Iris pigment epithelial cell (primary cell): ENCODE measurements at places on chromosomes 6 and 20.

DNA sequence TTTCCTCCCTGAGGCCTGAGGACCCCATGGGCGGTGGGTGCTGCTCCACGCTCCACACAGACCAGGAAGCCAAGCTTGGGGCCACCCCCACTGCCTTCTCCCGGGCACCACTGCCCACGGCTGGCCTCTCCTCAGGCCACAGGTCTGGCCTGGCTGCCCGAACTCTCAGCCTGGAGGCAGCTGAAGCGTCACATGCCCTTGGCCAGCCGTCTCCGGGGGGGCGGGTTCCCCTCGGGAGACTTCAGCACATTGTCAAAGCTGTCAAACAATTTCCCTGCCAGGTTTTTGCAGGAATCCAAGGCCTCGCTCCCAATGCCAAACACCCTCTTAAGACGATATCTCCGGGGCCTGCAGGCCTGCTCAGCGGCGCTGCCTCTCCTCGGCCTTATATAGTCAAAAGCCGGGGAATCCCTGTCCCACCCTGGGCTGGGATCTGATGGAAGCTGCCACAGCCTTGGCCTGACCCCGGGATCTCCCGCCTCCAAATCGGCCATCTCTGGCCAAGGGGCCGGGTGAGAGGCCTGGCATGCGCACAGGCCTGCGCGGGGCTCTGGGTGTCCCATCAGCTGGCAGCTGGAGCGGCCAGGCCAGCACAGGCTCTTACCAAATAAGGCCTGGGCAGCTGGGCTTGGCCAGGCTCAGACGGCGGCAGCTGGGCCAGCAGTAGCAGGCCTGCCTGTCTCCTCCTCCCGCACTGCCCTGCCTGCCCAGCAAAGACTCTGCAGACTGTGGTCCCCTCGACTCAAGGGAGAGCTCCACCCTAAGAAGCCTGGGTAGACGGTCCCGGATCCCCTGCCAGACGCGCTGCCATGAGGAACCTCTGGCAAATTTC, 49.7 kb downstream of the RBM38 start:
- DNase-seq, result peak; percentile 10

- no peak for DNase-seq
Measured at GRCh38 chr20:13259921-13260320, 38.8 kb downstream of the ISM1 start.

DNA sequence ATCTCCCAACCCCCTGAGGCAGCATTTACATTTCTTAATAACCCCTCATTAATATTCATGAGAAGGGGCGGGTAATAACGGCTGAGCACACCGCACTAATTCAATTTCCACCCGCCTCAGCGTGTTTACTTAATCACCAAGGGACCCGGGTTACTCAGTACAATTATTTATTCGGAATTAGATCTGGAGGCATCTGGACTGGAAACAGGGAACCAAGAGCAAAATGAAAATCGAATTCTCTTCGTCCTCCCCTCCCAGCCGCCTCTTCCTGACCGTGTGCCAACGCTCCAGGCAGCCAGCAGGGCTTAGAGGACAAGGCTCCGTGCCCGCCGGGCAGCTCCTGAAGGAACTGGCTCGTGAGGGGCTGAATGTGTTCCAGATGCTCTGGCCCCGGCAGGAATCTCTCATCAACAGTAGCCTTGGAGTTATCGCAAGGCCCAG, 23.5 kb upstream of the CTNNBL1 start:
- DNase-seq, result no peak

DNA sequence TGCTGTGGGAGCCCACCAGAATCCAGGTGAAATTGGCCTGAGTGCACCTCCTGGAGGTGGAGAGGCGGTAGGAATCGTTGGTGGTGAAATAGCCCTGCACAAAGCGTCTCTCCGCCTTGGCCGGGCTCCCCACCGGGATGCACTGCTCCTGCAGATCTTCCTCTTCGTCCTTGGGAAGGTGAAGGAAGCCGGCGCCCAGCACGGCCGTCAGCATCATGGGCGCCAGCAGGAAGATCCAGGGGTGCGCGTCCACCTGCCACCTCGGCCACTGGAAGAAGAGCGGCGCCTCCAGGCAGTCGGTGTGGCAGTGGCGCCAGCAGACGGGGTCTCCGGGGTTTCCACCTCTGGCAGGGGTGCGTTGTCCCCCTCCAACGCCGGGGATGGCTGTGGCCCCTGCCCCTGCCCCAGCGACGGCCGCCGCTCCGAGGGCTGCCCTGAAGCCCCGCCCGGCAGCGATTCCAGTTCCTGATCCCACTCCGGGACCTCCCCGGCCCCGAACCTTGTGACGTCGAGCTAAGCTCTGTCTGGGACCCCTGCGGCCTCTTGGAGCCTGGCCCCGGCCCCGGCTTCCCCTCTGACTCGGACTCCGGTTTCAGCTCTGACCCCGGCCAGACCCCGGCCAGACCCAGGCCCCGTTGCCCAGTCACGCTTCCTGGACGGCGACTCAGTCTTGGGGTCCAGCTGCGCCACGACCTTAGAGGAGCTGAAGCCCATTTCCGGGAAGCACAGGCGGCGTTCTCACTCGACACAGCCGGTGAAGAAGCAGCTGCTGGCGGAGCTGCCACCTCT, 91.9 kb downstream of the CD164 start:
- DNase-seq, result no peak

DNA sequence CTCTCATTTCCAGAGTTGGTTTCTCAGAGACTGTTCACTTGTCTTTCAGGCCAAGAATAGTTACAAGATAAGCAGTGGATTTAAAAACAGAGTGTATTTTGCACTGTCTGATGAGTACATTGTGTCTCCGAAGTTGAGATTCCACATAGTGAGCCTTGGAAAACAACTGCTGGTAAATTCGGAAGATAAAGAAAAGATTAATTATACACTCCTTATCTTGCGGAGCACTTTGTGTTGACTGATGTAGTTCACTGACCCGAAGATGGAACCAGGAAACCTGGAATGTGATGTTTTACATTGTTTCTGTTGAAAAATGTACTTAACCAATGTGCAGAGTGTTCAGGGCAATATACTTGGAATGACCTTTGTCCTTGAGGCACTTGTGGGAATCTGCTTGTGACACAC, 51.0 kb downstream of the ANKS1A start:
- no peak for DNase-seq

GRCh38 chr20:5065166-5065878, 54.4 kb downstream of the PCNA start:
- peak; percentile 47 for DNase-seq

GRCh38 chr6:31180500-31180899, 10.0 kb upstream of the POU5F1 start:
- peak; percentile 39 for DNase-seq

- DNase-seq, result no peak
Measured at GRCh38 chr6:99364026-99364425, 14.6 kb upstream of the FAXC start.

DNA sequence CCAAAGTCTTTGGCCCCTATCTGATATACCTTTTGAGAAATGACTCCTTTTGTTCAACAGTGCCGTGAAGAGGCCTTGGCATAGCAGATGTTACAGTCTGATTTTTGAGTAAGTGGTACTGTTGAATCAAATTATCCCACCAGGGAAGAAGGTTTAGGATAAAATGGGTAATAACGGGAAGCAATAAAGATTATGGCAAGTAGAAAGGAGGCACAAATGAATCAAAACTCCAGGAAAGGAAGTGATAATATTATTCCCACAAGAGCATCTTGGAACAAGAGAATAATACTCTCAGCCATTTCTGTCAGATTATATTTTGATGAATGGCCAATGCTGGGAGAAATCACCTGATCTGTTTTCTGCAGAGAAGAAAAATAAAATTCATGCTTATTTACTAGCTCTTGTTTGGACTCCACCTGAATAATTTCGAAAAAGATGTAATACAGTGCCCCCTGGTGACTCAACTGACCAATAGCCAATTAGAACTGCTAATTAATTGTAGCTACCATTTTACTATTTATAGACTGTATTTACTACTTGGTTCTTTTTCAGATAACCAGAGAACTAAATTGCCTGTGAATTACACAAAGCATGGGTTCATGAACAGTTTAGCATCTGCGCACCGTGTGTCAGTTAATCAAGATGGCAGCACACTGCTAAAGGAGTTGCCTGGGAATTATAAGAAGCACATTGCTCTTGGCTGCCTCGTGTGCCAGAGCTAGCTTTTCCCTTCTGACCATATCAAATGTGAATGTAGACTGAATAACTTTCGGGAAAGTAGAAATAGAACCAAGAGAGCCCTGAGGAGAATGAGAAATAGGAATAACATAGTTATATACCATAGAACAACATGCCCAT, 78.5 kb upstream of the TRDN start:
- peak; percentile 9 for DNase-seq

DNA sequence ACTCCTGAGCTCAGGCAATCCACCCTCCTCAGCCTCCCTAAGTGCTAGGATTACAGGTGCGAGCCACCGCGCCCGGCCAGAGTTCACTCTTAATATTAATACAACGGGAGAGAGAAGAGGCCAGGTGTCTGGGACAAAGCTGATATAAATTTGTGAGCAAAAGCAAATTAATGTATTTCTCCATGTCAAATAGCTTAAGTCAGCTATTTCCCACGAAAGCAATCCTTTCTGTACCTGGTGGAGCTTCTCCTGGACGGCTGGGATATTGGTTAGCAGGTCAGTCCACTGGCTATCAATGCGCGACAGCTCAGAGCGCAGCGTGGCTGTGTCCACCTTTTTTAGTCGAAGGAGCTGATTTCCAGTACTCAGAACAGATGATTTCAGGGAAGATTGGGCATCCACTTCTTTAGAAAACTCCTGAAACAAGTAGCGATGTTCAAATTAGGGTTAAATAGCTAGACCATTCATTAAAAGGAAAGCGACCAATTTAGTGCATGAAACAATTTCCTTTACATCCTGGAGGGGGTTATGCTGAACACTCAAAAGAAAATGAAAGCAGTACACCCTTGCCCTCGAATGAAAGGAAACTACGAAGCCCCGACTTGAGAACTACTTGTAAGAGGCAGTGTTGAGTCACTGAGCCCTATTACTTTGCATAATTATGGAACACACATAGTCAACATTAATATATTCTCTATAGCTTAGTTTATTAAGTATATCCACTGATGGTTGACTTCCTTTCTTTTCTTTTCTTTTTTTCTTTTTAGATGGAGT, 403.4 kb downstream of the SYNE1 start:
- DNase-seq, result peak; percentile 21

DNA sequence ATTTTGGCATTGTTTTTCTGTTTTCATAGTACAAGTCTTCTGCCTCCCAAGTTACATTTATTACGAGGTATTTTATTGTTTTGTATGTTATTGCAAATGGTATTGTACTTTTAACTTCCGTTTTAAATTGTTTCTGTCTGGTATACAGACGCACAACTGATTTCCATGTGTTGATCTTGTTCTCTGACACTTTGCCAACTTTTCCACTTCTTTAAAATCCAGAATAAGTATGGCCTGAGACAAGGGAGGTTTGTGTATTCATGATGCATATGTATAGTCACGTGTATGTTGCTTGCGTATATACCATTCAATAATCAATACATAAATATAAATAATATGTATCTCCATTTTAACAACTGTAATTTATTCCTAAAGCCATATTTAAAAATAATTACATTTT, 41.2 kb downstream of the THBS2 start:
- no peak for DNase-seq

- no peak for DNase-seq
Measured at GRCh38 chr6:162705736-162706135, 21.8 kb downstream of the PRKN start.

DNA sequence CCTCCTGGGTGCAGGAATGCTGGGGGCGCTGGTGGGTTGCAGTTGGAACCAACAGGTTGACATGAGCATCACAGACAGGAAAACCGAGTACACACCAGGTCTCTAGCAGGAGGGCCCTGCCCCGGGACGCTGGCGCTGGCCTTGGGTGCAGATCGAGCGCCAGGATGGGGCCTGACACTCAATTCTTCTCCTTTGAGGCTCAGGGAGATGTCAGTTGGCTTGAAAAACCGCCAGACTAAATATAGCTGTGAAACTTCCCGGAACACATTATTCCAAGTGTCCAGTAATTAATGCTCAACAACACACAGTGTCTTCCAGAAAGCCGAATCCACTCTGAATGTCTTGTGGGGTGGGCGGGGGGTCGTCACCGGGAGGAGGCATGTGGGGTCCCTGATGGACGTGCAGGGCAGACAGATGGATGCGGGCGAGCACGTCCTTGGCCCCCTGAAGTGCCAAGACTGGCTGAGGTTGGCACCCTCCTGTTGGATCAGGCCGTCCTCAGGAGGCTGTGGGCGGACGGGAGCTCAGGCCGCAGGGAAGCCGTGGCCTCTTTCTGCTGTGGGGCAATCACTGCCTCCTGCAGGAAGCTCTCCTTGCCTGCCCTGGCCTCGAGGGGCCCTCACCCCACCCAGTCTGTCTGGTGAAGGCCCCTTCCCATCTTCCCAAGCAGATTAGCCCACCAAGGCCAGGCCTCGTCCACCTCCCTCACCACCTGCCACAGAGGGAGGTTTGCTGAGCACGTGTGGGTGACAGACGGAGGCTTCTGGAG, 19.4 kb upstream of the GATA5 start:
- DNase-seq, result no peak

GRCh38 chr6:40210628-40211056, 276.4 kb upstream of the MOCS1 start:
- no peak for DNase-seq

GRCh38 chr6:158008864-158009113, 27.1 kb downstream of the SYNJ2 start:
- no peak for DNase-seq

DNA sequence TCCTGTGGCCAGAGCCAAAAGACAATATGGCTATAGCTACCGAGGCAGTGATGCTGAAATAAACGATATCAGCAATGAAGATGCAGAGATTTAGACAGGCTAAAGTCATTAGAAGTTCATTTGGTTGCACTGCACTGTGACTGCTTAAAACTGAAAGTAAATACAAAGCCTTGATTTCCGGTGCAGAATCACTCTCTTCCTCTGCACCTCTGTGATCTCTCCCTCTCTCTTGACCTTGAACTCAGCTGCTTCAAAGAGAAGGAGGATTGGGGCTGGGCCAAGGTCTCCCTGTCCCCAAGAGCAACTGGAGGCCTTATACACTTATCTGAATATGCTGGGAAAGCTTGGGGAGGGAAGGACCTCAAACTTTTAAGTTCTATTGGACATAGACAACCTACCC, 34.6 kb upstream of the SPACA1 start:
- DNase-seq, result peak; percentile 2

GRCh38 chr6:139126255-139126654, 8.6 kb upstream of the HECA start:
- peak; percentile 94 for DNase-seq
